Nucleus accumbens (tissue), 56 donors: ENCODE measurements at places on chromosomes 16 and 17.

- DNase-seq: no peak
Observed at GRCh38 chr17:80023481-80024205, 12.0 kb downstream of the TBC1D16 start.

GRCh38 chr16:84465154-84465553 lies 39.3 kb downstream of the MEAK7 start:
- DNase-seq: no peak

DNA sequence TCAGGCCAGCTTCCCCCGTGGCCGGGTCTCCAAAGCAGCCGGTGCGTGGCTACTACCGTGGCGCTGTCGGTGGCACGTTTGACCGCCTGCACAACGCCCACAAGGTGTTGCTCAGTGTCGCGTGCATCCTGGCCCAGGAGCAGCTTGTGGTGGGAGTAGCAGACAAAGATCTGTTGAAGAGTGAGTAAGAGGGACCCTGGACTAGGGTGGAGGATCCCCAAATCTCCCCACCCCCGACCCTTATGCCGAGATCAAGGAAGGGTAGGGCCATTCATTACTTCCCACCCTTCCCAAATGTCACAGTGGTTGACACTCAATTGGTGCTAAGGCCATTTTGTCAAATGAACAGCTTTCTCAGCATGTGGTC lies 1.2 kb downstream of the COASY start:
- no peak for DNase-seq

GRCh38 chr16:74521691-74522090 lies 85.2 kb downstream of the GLG1 start:
- no peak for DNase-seq

DNA sequence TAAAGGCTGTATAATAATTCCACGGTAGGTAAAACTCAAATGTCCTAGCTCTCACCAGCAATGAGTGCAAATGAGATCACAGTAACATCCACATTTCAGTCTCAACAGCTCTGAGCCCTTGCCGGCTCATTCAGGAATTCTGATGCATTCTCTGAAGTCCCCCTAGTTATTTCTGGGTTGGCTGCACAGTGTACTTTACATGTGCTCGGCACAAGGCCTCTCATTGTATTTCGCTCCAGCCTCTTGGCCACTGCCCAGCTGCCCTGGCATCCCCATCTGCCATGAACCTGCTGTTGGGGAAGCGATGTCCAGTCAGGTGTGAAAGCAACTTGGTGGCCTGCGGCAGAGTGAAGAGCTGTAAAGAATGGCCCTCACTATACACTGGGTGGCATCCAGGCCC lies 14.3 kb downstream of the PRCD start:
- DNase-seq: peak; percentile 47

GRCh38 chr16:1900452-1900774 lies 17.8 kb downstream of the HS3ST6 start:
- no peak for DNase-seq
